ENCODE measurements at places on chromosomes 5 and 9.

GRCh38 chr5:154359221-154359573 lies 86.6 kb upstream of the SAP30L start:
- DNase-seq: no peak

- DNase-seq: no peak
Measured at GRCh38 chr9:117305454-117305853, 109.4 kb downstream of the ASTN2 start.

DNA sequence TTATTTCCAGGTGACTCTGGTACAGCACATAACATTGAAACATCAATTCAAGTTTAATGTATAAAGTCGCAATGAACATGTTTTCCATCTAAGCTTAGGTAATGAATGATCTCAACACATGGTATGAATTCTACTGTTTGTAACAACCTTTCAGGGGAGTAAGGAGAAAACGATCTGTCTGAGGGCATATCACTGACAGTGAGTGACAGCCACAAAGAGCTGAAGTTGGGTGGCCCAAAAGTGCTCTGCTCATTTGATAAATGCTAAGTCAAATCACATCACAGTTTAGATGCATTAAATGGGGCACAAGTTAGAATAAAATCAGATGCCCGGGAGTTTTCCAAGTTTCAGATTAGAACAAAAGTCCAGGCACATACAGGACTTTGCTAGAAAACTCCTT lies 1.2 kb downstream of the FANCC start:
- DNase-seq: no peak

DNA sequence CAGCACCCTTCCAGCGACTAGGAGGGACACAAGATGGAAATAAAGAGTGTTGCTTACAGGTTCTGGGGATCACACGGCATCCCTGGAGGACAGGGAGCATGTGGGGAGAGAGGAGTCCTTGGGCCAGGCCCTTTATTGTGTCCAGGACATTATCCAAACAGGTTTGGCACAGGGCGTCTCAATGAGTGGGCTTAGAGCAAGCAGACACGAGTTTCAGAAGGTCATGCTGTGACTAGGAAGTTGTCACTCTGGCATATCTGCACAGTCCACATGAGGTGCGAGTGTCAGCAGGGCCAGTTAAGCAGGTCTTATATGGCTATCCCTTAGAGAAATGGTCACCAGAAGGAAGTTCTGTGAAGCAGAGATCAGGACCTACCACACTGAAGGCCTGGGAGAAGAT lies 174.5 kb upstream of the OTULINL start:
- DNase-seq: no peak

GRCh38 chr5:122753500-122753899 lies 21.4 kb upstream of the SNX2 start:
- no peak for DNase-seq

GRCh38 chr5:35762368-35762767 lies 94.3 kb upstream of the IL7R start:
- DNase-seq: no peak

DNA sequence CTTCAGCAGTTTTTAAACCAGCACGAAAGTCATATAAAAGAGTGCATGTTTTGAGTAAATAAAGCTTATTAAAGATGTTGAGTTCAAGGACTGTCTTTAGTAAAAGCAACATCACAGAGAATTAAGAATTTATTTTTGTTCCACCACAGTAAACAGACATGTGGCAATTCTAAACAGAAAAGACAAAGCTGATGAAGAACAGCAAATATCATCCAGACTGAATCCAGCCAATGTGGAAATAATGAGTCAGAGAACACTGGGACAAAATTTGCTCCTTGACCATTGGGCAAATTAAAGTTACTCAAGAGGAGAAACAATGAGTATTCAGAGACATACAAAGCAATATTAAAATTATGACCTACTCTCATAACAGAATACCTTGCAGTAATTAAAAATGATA lies 28.8 kb downstream of the OR2K2 start:
- peak; percentile 88 for DNase-seq

GRCh38 chr9:26561928-26562327 lies 330.7 kb downstream of the CAAP1 start:
- DNase-seq: no peak

GRCh38 chr5:93589152-93589828 lies 6.3 kb downstream of the NR2F1 start:
- DNase-seq: no peak
